ENCODE measurements at places on chromosomes 5 and 9.

- peak; percentile 12 for DNase-seq
Observed at GRCh38 chr5:62779010-62779422, 200.4 kb downstream of the LRRC70 start.

- no peak for DNase-seq
Observed at GRCh38 chr5:141811287-141812155, 66.7 kb downstream of the PCDH1 start.

- DNase-seq, result no peak
Observed at GRCh38 chr9:92960561-92961290, 13.4 kb downstream of the FGD3 start.

GRCh38 chr9:99389087-99390033, 167.3 kb downstream of the SEC61B start:
- DNase-seq, result no peak

GRCh38 chr9:23557689-23558088, 268.4 kb downstream of the ELAVL2 start:
- DNase-seq, result no peak

DNA sequence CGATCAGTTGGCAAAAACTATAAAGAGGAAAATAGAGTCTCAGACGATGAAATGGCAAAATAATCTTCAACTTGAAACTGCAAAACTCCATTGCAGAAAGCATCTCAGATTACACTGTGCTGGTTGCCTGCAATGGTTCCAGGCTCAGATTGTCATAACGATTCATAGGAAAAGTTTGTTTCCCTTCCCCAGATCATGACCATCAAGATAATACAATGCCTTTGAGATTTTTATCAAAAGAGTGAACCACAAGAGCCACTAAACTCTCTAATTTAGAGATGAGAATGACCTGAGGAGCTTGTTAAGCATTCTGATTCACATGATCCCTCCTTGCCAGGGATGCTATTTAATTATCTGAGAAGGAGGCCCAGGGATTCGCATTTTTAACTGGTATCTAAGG, 52.6 kb upstream of the ITGA1 start:
- DNase-seq, result no peak

DNA sequence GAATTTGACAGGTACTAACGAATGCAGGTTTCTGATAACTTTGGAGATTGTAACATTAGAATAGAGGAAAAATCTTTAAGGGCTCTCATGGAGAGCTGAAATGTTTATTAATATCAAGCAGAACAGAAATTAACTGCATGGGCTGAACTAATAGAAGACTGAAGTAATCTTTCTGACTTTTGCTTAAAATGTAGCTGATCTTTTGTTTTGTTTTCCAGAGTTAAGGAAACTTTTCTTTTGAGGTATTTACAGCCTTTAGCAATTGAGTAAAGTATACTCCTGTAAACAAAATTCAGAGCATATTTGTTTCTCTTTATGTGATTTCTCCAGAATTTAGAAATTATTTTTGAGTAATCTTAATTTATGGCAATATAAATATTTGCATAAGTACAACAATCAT, 43.9 kb downstream of the SHC3 start:
- no peak for DNase-seq

- no peak for DNase-seq
Observed at GRCh38 chr9:109063760-109064159, 50.5 kb upstream of the CTNNAL1 start.

GRCh38 chr9:116323571-116323970, 170.0 kb downstream of the PAPPA start:
- DNase-seq, result no peak

DNA sequence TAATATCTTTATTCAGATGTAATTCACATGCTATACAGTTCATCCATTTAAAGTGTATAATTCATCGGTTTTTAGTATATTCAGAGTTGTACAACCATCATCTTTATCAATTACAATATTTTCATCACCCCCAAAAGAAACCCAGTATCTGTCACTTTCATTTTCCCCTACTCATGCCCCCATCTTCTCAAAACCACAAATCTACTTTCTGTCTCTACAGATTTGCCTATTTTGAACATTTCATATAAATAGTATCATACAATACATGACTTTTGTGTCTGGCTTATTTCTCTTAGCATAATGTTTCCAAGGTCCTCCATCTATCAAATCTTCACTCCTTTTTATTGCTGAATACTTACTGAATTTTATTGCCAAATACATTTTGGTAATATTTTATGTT, 305.1 kb upstream of the SGCD start:
- no peak for DNase-seq

- no peak for DNase-seq
Observed at GRCh38 chr9:92492781-92493401, 10.6 kb upstream of the ASPN start.

- DNase-seq, result no peak
Observed at GRCh38 chr9:114178756-114179450, 23.6 kb downstream of the COL27A1 start.

- DNase-seq, result no peak
Observed at GRCh38 chr5:97004423-97005060, 68.7 kb downstream of the LNPEP start.

GRCh38 chr5:178365501-178366440, 133.2 kb upstream of the PHYKPL start:
- no peak for DNase-seq

DNA sequence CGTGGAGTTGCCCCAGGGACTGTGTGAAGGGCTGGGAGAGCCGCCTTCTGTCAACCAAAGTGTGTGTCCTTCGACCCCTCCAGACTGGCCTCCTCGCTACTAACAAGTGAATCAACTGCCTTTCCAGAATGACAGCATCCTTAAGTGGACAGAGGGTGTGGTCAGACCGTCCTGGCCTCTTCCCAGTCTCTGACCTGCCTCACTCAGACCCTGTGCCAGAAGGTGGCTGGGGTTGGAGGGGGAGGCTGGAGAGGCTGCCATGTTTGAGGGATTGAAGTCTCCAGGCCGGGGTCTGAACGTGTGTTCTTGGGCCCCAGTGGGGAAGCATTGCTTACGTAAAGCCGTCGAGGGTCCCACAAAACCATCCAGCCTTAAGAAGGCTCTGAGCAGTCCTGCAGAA, 389.3 kb upstream of the IRX4 start:
- no peak for DNase-seq

DNA sequence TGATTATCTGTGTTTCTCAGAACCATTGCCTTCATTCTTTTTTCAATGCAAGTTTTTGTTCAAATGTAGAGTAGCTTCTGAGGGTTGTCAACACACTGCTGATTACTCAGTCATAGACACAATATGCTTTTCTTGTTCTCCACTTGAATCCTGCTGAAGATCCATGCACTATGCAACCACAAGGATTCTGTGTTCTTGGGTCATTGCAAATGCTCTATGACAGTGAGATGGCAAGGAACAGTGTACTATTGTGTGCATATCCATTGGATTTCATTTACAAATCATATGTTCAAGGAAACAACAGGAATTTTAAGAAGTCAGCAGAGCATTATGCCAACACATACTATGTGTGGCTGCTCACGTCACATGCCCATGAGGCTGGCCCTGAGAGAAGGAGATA, 1590.2 kb downstream of the EFNA5 start:
- no peak for DNase-seq

GRCh38 chr9:84072621-84073180, 92.1 kb downstream of the RMI1 start:
- DNase-seq, result no peak

DNA sequence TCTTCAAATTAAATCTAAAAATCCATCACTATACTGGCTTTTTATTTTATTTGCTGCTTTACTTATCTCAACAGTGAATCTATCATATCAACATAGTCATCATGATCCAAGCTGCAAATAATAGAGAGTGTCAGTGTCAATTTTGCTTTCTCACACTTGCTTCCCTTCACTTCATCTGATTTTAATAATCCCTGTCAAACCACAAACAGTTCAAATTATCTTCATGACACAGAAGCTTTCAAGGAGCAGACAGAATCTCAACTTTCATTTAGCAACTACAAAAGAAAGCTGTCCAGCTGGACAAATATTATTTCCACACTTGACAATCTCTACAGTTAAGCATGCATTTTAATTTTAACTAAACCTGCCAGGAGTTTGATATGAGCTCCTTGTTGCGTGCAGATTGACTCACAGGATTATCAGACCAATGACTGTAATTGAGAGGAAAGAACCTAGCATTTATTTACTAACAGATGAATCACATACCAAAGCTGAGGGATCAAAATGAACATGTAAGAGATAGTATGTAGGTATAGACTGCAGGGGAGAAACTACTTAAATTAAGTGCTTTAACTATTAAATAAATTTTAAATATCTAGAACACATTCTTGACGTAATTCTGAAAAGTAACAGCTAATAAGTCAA, 56.0 kb downstream of the KIAA0825 start:
- DNase-seq, result peak; percentile 33

DNA sequence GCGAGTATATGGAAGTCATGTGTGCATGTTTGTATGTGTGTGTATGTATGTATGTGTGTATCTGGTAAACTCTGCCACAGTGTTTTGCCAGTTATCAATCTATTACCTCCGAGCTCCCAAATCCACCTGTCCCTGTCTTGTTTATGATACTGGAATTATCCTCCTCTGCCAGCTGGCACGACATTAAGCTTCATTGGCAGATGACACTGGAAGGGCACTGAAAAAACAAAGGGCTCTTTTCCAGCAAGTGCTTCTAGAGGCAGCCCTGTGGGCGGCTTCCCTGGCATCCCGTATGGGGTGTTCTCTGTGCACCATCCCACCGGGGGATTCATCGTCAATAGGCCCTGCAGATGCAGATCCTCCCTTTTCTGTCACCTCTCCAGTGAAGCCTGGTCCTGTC, 221.5 kb downstream of the MSX2 start:
- DNase-seq, result no peak

- DNase-seq, result no peak
Observed at GRCh38 chr5:179292681-179293635, 52.3 kb downstream of the ADAMTS2 start.

- no peak for DNase-seq
Observed at GRCh38 chr5:34656700-34657273, 659 bp downstream of the RAI14 start.

DNA sequence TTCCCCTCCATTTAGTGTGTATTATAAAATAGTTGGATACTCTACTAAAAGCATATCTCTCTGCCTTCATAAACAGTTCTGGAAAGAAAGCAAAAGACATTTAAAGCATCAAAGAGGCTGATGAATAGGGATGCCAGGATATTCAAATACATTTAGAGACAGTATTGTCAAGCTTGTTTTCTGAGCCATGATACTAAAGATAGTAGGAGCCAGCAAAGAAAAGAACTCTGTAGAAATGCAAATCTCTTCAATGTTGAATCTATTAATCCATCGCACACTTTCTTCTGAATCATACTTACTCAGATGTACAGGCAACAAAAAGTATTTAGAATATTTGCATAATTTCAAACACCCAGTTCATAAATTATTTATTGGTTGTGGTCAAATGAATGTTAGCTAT, 207.1 kb upstream of the MEF2C start:
- no peak for DNase-seq

DNA sequence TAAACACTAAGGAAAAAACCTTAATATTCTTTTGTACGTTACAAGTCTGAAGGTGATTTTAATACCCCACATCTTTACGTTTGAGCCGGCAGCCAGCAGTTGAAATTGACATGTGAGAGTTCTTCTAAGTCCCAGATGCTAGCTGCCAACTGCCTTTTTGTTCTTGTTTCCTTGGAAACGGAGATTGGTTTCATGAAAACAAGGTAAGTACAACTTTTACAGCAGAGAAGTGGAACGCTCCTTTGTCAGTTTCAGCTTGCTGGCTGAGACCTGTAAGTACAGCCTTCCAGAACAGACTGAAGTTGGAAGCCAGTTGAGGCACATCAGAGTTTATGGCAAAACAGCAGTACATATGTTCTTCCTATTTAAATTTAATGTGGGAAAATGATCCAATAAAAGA, 1018.4 kb upstream of the ARRDC3 start:
- DNase-seq, result no peak

- DNase-seq, result peak; percentile 59
Observed at GRCh38 chr9:87812375-87813118, 70.1 kb upstream of the SPATA31E1 start.

DNA sequence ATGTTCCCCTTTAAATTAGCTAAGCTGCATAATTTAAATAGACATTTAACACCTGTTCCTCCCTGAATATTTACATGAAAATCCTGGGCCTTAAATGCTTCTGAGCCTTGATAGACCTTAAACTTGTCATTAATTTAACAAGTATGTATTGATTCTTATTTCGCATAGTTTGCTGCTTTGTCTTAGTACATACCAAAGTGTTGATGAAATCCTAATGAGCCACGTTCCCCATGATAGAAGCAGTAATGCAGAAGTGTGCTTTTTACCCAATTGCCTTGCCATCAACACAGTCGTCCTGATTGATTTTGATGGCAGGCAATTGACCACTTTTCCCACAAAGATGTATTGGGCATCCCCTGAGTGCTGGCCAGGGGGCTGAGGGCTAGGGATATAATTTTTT, 213.5 kb downstream of the SGCD start:
- no peak for DNase-seq

DNA sequence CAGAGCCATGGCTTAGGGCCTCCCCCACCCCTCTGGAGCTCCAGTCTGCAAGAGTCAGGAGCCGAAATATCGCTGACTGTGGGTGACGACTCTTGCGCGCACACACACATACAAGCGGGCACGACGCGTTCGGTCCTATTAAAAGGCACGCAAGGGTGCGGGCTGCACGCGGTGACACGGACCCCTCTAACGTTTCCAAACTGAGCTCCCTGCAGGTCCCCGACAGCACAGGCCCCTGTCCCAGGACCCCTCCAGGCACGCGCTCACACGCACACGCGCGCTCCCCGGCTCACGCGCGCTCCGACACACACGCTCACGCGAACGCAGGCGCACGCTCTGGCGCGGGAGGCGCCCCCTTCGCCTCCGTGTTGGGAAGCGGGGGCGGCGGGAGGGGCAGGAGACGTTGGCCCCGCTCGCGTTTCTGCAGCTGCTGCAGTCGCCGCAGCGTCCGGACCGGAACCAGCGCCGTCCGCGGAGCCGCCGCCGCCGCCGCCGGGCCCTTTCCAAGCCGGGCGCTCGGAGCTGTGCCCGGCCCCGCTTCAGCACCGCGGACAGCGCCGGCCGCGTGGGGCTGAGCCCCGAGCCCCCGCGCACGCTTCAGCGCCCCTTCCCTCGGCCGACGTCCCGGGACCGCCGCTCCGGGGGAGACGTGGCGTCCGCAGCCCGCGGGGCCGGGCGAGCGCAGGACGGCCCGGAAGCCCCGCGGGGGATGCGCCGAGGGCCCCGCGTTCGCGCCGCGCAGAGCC, at the start of gene GRIN1:
GRIN1 (plus strand) TSS at position 433 of the 746 bp plus-strand sequence. CDS start 333 bp downstream, outside the sequence.
- no peak for DNase-seq

GRCh38 chr5:73605223-73606087, 20.5 kb upstream of the ARHGEF28 start:
- DNase-seq, result no peak

Data from epithelial cell of proximal tubule (primary cell).